ENCODE measurements at places on chromosomes 12 and 14.

GRCh38 chr14:54487771-54488170 is 1.0 kb downstream of the GMFB start:
- DNase-seq = no peak

- DNase-seq = no peak
Measured at GRCh38 chr12:51923506-51924365, 16.4 kb downstream of the ACVRL1 start.

DNA sequence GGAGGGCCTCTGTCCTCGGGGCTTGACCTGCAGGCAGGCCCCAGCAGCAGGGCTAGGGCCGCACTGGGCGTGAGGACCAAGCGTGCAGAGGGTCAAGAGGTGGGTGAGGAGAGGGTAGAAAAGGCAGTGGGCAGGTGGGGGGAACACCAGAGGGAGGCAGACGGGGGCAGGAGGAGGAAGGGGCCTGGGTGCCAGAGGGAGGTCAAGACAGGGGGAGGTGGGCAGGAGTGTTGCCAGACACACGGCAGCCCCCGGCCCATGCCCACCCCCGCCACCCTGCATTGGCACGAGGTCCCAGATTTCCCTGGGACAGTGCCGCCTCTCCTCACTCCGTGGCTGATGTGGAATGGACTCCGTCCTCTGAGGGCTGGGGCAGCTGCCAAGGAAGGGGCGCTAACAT is 8.2 kb downstream of the TMEM121 start:
- no peak for DNase-seq

DNA sequence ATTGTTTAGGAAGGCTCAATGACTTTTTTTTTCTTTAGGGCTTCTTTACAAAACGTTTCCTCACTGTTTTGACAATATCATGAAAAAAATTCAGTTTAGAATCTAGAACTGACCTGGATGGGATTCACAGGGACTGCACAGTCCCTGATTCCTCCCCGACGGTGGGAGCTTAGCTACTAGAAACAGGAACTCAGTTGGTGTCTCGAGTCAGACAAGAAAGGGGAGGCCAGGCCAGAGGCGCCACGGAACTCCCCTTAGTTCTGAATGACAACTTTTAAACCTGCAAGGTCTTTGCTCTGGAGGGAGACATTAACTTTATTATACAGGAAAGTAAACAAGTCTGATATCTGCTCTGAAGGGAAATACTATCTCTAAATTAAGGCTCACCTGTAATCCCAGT is 45.4 kb upstream of the SRP54 start:
- DNase-seq = no peak

- DNase-seq = no peak
Measured at GRCh38 chr12:131231032-131231980, 277.6 kb downstream of the ADGRD1 start.

DNA sequence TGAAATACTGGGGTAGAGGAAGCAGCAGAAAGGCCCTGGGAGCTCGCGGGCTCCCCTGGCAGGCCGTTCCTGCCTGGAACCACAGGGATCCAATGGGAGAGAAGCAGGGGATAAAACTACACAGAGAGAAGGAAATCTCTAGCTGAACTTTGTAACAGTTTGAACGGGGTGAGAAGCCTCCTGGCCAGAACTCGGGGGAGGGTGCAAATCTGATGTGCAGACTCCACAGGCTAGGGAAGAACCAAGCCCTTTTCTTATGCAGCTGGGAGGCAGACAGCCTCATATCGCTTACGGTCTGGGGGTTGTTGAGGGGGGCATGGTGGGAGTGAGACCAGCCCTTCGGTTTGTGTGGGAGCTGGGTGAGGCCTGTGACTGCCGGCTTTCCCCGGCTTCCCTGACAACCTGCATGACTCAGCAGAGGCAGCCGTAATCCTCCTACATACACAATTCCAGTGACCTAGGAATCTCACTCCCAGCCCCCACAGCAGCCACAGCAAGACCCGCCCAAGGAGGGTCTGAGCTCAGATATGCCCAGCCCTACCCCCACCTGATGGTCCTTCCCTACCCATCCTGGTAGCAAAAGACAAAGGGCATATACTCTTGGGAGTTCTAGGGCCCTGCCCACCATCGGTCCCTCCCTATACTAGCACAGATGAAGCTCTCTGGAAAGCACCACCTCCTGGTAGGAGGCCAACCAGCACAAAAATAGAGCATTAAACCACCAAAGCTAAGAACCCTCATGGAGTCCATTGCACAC is 143.0 kb downstream of the TMTC1 start:
- DNase-seq = no peak

GRCh38 chr12:50960130-50960529 is 7.8 kb downstream of the HIGD1C start:
- DNase-seq = no peak

Measured in AG04450 (cell line).